ENCODE measurements at places on chromosomes 6 and 20.

GRCh38 chr20:38404016-38404415 lies 31.1 kb downstream of the SNHG17 start:
- DNase-seq = no peak

GRCh38 chr6:162029873-162030576 lies 697.5 kb downstream of the PRKN start:
- DNase-seq = no peak

GRCh38 chr6:107318100-107318736 lies 141.1 kb downstream of the PDSS2 start:
- DNase-seq = peak; percentile 33

DNA sequence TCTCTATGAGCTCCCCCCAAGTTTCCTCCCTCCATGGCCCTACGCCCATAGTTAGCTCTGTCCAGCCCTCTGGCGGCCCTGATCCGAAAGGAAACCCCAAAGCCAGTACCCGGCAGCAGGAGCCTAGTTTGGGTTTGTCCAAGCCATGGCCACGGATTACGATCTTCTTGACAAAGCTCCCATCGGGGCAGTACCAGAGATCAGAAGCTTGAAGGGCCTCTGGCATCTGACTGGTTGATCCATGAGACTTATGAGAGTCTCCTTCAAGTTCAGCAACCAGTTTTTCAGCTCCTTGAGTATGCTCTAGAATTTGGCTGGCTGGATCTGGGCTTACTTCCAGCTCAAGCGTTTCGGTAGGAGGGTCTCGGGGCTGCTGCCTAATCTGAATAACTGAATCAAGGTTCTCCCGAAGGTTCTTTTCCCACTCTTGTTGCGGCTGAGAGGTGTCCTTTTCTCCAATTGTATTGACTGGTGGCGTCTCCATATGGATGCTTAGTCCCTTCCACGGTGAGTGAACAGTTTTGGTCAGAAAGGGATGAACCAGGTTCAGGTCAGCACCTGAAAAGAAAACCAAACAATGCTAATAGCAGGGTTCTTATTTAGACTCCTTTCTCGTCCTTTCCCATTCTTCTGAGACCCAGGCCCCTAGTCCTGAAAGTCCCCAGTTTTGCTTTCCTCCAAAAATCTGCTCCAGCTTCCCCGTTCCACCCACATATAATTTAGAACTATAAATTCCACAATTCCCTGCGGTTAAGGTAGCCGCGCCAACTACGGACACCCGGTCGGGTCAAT lies 595 bp downstream of the FKBPL start:
- no peak for DNase-seq

GRCh38 chr20:61810066-61810737 lies 255.5 kb downstream of the TAF4 start:
- DNase-seq = no peak

- DNase-seq = no peak
Measured at GRCh38 chr20:32444474-32445220, 86.5 kb downstream of the ASXL1 start.

DNA sequence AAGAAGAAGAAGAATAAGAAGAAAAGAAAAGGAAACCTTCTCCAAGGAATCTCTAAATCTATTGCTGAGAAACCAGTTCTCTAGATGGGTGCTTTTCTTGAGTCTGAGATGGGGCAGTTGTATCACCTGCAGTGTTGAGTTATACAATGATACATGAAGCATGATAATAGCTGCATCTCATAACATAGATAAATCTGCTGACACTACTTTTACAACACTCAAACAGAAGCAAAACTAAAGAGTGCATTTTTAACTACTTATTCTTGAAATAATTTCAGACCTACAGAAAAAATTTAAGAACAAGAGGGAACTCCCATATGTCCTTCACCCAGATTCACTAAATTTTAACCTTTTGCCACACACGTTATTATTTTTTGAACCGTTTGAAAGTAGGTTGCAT lies 70.3 kb downstream of the SYNJ2 start:
- no peak for DNase-seq

DNA sequence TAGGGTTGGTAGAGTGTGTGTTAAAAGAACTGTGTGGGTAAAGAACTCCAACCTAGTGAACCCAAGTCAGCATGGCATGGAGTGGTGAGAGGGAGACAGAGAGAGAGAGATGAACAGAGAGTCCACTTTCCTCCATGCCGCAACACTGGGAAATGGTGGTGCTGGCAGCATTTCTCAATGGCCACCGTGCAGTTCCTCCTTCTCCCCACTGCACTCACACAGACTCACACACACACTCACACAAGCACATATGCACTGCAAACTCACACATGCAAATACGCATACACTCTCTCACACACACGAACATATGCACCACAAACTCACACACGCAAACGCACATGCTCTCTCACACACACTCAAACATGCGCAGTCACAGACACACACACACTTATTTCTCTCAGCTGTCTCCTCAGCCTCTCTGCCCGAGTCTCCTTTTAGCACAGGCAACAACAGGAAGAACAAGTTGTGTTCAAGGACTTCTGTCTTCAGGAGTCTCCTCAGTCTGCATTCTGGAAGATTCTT lies 66.5 kb upstream of the LY86 start:
- no peak for DNase-seq

GRCh38 chr20:56630086-56630493 lies 984 bp downstream of the TFAP2C start:
- DNase-seq = peak; percentile 75

DNA sequence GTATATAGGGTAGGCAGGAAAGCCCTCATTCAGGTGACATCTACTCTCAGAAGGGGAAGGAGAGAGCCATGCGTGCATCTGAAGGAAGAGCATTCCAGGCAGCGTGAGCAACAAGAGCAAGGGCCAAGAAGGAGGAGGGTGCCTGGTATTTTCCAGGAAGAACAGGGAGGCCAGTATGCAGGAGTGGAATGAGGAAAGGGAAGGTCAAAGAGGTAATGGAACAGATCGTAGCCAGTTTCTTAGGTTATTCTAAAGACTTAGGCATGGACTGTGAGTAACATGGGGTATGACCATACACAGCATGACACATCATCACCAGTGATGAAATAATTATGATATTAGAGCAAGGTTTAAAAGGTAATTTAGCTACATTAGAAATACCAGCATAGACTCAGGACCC lies 24.1 kb downstream of the ALDH8A1 start:
- DNase-seq = no peak

- no peak for DNase-seq
Measured at GRCh38 chr20:16714751-16715150, 15.1 kb upstream of the SNRPB2 start.

DNA sequence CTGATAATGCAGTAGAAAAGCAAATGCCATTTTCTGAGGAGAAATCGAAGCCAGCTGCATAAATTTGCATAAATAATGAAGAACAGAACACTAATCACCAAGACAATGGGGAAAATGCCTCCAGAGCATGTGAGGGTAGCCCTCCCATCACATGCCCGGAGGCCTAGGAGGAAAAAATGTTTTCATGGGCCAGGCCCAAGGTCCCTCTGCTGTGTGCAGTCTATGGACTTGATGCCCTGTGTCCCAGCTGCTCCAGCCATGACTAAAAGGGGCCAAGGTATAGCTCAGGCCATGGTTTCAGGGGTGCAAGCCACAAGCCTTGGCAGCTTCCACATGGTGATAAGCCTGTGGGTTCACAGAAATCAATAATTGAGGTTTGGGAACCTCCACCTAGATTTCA lies 164.1 kb downstream of the HAO1 start:
- DNase-seq = no peak

GRCh38 chr6:43923376-43924221 lies 153.6 kb downstream of the VEGFA start:
- DNase-seq = no peak
